Dorsolateral prefrontal cortex (tissue), 122 donors: ENCODE measurements at places on chromosomes 7 and 10.

- DNase-seq: no peak
These were observed 49.0 kb downstream of the LAMB1 start for GRCh38 chr7:107953924-107954303.

GRCh38 chr7:47672271-47672791 is 90.4 kb upstream of the TNS3 start:
- DNase-seq: no peak

DNA sequence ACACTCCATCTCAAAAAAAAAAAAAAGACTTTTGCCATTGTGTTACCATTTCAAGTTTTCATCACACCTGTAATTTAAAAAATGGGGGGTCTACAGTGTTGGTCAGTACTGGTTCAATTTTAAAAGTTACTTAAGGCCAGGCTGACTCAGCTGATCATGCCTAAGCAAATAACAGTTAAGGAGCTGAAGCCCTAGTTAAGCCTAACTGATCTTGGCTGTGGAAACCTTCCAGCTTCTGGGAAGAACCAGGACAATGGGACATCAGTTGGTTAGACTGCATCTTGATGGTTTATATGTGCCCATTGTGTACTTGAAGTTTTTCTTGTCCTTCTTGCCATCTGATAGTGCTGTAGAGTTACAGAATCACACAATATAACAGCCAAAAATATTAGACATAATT is 26.7 kb downstream of the VCL start:
- no peak for DNase-seq

DNA sequence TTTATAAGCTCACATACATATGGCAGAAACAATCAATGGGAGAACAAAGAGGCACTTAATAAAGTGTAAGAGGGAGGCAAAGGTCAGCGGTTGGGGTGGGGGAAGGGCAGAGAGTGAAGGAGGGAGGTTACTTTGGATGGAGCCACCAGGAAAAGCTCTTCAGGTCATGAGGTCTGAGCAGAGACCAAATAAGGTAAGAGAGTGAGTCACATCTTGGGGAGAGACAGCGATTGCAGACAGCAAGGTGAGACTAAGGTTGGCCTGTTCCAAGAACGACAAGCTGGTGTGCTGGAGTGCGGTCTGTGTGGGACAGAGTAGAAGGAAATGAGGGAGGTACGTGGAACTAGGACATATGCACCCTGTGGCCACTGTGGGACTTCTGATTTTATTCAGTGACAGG is 74.3 kb upstream of the TOMM7 start:
- no peak for DNase-seq

DNA sequence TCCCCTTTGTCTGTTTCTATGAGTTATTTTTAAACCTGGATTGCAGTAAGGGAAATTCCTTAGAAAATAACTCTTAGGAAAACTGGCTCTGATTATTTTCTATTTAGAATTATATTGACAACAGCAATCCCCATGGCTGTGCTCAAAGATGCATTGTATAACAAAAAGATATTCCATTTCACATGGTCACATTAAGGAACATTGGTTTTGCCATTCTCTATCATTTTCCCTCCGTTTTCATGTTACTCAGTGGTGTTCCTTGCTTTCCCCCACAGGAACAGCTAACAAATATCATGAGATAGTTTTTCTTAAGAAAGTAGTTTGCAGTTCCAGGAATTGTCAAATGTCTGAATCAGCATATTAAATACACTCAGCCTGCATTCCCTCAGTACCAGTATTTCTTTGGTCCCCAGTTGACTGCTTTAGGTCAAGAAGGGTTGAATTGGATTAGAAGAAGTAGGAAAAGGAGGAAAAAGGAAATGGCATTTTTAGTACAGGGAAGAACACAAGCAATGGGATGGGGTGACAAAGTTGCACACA is 436.7 kb downstream of the TNS3 start:
- DNase-seq: no peak

DNA sequence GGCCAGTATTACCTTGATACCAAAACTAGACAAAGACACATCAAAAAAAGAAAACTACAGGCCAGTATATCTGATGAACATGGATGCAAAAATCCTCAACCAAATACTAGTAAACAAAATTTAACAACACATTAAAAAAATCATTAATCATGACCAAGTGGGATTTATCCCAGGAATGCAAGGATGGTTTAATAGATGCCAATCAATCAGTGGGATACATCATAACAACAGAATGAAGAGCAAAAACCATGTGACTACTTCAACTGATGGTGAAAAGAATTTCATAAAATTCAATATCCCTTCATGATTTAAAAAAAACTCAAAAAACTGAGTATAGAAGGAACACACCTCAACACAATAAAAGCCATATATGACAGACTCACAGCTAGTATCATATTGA is 25.2 kb upstream of the UBN2 start:
- no peak for DNase-seq

DNA sequence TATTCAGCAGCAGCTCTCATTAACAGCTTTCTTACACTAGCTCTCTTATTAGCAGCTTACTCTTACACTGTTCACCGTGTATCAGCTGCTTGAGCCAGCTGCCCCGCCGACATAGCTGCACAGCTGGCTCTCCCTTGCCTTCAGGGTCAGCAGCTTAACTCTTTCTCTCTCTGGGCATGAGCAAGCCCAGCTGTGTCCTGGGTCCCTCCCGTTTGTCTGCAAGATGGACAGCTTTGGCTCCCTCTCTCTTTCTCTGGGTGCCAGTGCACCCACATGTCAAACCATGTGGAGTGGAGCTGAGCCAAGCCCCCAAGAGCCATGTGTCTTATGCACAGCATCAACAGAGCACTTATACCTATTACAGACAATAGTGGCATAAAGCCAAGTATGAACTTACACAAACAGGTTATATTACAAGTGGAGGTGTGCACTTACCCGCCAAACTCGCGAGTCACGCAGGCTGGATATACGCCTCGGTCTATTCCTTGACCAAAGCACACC is 35.7 kb upstream of the MTPAP start:
- DNase-seq: no peak

GRCh38 chr10:63346015-63346441 is 119.7 kb downstream of the JMJD1C start:
- no peak for DNase-seq

DNA sequence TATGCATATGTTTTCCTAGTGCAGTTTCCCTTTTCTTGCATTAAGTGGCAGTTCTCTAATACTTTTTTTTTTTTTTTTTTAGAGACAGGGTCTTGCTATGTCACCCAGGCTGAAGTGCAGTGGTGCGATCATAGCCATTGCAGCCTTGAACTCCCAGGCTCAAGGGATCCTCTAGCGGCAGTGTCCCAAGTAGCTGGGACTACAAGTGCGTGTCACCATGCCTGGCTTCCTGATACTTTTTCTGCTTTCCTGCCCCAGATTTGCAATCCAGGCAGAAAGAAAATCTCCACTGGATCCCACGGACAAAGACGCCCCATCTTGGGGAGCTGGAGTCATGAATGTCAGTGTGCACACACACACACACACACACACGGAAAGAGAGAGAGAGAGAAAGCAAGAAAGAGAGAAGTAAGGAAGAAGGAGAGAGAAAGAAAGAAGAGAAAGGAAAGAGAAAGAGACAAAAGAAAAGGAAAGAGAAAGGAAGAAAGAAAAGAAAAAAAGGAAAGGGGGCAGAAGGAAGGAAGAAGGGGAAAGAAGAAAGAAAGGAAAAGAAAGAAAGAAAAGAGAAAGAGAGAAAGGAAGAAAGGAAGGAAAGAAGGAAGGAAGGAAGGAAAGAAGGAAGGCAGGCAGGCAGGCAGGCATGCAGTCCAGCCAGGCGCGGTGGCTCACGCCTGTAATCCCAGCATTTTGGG is 37.5 kb upstream of the OCM2 start:
- DNase-seq: no peak

DNA sequence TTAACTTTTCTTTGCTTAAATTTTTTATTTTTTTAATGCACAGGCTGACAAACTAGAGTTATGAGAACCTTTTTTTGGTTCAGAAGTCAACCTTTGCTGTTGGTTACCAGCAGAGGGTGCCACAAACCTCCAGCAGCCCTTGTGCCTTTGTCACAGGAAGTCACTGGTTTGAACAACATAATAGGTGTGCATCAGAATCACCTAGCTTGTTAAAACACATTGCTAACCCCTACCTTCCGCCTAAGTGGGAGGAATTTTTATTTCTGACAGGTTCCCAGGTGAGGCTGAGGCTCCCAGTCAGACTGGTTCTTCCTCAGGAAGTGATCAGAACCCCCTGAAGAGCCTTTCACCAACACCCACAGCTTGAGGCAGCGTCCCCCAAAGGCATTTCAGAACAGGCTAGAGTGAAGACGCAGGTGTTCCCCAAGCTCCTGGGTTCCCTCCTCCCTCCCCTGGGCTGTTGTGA is 22.6 kb upstream of the VDAC2 start:
- peak; percentile 46 for DNase-seq

DNA sequence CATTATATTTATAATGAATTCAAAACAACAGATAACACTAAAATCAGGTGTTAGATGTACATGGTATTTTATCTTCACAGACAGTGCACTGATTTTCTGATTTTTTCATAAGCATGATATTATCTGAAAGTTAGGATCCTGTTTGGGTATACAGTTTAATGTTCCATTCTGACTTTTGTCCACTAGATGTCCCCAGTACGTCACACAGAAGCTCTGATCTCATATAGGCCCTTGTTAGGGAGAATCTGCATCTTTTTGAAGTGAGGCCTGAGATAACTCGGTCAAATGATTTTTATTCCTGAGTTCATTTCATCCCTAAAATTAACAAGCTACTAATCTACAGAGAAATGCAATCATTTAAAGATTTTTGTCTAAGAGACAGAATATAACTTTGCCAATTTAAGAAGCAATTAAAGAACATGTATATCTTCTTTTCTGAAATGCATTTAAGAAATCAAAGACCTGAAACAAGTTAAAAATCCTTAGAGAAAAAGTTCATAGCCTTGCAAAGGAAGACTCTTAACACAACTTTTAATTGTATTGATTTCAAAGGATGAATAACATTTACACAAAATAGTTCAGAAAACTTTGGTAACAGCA is 72.0 kb upstream of the TES start:
- no peak for DNase-seq

GRCh38 chr10:68172324-68172723 is 59.6 kb downstream of the ATOH7 start:
- DNase-seq: no peak

DNA sequence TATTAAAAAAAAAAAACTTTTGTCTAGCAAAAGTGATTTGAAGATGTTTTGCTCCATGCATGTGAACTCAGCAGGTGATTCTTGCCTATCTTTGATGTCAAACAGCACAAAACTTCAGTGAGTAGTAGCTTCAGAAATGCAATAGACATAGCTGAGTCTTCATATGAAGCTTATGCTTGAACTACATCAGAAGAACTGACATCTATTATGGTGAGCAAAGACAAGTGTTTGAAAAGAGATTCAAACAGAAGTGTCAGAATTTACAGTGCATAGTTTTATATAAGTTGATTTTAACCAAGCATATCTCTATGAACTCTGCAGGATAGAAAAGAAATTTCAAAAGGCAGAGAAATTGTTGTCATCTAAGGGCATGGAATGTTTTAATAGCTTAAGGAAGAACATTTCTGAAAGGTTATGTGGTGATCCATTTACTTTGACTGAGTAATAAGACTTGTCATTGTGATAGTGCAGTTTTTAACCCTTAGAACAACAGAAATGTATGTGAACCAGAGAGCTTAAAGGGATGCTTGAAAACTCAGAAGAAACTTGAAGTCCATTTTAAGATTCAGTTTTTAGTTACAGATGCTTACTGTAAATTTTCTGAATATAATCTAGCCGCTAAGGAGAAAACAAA is 351.4 kb downstream of the MDFIC start:
- DNase-seq: no peak

DNA sequence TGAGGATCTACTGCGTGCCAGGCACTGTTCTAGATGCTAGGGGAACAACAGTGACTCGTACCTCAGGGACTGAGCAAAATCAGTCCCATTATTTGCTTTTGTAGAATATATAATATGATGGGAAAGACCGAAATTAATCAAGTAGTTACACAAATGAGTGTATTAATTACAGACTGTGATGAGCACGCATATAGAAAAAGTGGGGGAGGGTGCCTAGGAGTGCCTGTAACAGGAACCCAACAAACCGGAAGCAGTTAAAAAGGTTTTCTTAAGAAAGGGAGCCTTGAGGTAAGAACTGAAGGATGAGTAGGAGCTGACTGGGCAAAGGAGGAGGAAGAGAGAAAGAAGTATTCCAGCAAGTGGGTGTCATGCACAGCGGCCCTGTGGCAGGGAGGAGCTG is 28.2 kb upstream of the IL6 start:
- DNase-seq: no peak

- no peak for DNase-seq
These were observed 5.3 kb upstream of the ARPC1A start for GRCh38 chr7:99320371-99320770.

GRCh38 chr10:123582084-123582989 is 83.8 kb upstream of the GPR26 start:
- DNase-seq: peak; percentile 87

DNA sequence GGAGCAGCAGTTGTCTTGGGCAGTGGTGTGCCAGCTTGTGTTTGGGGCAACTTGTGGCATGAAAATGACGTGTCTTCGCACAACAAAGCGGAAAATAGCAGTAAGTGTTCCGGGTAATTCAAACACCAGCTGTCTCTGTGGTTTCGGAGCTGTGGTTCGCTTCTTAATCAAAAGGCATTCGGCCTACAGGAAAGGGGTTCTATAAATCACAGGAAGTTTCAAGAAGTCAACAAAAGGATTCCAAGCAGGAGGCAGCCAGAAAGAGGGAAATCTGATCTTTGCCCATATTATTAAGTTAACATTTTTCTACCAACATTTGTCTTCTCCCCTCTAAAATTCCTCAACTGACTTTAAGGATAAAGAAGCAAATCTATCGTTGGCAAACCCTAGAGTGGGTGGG is 353.4 kb downstream of the FGFR2 start:
- DNase-seq: no peak

GRCh38 chr10:53744746-53745145 is 972.2 kb upstream of the MBL2 start:
- DNase-seq: no peak

DNA sequence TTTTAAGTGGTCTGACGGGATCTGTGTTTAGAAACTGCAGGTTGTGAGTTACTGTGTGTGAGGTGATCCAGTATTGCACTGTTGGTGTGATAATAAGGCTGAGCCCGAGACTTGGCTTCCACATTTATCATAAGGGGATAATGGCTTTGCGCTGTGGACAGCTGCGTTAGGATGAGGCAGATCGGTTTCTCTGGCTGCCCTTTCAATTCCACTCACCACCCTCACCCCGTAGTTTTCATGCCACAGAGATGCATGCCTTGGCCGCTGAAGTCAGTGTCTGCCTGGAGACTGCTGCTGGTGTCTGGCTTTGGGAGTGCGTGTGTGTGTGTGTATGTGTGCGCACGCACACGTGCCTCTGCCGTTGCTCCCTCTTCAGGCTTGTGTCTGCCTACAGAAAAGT is 273.0 kb downstream of the CCDC3 start:
- DNase-seq: peak; percentile 30
